ENCODE measurements at places on chromosomes 6 and 20.

- DNase-seq: no peak
Observed at GRCh38 chr6:20266851-20267608, 54.8 kb upstream of the MBOAT1 start.

- DNase-seq: no peak
Observed at GRCh38 chr6:150200428-150201100, 57.7 kb downstream of the PPP1R14C start.

- DNase-seq: no peak
Observed at GRCh38 chr20:16710781-16711180, 19.0 kb upstream of the SNRPB2 start.

- peak; percentile 31 for DNase-seq
Observed at GRCh38 chr6:105484238-105485161, 81.6 kb upstream of the PREP start.

GRCh38 chr6:32151181-32151862, 417 bp downstream of the PRRT1 start:
- no peak for DNase-seq

DNA sequence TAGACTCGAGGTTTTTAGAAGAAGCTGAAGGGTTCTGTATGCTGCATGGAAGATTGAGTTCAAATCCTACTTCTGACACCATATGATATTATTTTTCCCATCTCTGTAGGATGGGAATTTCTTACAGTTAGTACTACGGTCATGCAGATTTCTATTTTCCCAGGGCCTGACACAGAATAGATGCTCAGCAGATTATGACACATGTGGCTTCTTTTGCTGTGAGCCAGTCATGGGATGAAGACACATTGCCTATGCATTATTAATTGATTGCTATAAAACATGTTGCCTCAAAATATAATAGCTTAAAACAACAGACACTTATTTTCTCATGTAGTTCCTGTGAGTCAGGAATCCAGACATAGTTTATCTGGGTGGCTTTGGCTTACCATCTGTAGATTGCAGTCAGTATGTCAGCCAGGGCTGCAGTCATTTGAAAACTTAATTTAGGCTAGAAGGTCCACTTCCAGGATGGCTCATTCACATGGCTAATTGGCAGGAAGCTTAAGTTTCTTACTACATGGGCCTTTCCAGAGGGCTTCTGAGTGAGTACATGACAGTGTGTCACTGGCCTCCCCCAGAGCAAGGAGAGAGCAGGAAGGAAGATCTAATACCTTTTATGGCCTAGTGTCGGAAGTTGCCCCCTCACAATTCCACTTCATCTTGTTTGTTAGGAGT, 29.5 kb downstream of the TOP1 start:
- no peak for DNase-seq

DNA sequence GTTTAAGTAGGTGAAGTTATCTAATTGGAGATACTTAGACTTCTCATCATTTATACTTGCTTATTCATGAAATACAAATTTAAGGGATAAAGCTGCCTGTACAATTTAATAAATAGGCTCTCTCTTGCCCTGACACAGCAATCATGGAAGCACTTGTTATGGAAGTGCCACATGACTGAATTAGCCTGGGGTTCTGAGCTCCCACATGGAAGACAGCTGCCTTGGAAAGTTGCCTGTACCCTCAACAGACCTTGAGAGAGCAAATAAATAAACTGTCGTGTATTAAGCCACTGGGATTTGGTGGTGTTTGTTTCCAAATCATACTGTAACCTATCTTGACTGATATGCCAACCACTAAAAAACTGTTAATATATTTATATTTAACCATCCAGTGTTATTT, 87.0 kb upstream of the RSPO3 start:
- DNase-seq: no peak
